HCEC 1CT (cell line): ENCODE measurements at places on chromosomes 5 and 9.

GRCh38 chr5:33675958-33676464 is 215.8 kb downstream of the ADAMTS12 start:
- DNase-seq, result no peak

DNA sequence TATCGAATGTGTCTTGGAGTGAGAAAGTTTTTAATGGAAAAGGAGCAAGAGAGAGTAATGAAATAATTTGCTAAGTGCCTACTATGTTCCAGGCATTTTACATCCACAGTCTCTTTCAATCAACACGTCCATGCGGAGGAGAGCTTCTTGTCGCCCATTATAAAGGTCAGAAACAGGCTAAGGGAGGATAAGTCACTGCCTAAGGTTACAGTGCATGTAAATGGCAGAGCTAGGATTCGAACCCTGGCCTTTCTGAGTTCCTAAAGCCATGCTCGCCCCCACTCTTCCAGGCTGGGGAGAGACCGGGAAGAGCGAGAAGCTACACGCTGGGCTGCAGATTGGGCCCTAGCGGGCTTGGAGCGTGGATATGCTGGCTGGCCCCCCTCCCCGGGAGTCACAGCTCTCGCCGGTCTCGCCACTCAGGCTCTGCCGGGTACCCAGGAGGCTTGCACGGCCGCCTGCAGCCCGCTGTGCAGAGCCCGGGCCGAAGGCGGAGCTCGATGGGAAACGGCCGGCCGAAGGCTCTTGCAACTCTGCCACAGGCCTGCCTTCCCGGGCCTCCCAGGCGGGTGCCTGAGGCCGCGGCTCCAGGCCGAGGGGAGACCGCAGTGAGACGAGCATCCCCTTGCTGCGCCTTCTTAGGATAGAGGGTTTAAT is 775 bp upstream of the LHX2 start:
- no peak for DNase-seq

DNA sequence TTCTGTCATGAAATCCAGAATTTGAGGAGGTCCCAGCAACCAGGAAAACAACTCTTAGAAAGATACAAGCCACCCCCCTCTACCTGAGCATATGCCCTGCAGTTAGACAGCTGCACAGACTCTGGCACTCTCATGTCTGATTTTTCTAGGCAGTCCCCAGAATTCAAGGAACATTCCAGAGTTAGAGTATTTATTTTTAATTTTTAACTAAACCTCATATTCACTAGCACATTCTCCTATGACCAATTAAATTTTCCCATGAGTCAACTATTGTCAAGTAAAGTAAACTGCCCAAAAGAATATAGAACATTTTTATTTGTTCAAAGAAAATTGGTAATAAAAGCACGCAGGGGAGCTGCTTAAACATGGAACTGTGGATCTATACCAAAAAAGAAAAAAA is 490.5 kb upstream of the SEMA6A start:
- no peak for DNase-seq

DNA sequence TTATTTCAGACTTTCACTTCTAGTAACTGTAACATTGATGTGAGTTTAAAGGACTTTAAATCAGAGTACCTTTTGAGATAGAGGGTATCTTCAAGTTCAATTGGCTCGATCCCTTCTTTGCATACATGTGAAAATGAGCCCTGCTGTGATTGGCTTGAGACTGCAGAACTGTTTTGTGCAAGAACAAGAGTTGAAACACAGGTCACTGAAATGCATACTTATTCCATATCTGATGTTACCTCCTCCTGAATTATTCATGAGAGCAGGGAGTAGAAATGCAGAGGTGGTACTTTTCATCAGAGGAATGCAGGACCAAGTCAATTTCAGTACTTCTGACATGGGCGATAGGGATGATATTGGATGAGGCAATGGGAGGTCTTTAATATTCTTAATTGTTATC is 459.5 kb downstream of the TLR4 start:
- no peak for DNase-seq

DNA sequence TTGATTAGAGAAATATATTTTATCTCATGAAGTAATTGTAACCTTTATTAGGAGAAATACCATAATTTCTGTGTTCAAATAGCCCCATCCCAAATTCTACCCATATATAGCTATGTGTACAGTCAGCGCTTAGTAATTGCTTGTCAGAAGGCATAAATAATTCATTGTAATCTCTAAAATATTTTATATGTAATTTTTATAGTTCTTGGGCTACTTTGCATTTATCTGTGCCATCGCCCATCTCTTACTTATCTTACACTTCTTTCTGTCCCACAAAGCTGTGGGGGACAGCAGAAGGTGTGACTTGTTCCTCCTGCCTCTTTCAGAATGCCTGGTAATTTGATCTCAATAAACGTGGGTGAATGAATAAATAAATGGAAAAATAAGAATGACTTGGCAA is 5.5 kb downstream of the ADAMTSL1 start:
- peak; percentile 86 for DNase-seq

DNA sequence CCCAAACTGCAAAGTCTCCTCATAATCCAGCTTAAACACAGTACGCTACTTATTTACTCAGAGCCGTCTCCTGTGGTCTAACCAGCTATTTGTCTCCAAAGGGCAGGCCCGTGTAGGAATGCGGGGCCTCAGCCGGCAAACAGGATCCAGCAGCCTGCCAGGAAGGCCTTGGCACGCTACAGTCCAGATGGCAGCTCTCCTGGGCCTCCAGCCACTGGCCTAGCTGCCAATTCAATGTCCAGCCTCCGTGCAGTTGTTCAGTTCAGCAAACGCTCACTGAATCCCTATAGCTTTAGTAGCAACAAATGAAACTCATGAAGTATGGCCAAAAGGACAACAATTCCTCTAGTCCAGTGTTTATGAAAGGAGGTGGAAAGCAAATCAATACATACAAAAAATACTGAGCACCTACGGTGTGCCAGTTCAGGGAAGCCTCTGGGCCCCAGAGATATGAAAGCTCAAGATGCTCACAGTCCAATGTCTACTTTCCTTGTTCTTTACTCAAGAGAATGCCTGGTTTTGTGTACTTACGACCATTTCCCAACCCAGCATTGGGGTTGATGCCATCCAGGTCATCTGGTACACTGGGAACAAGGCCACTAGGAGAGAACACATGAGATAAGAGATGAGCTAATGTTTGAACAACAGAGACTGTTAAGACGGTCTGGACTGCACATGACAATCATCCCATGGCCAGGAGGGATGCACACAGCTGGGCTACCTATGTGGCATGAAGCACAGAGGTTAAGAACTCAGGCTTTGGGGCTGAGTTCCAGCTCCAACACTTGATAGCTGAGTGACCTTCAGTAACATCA is 8.3 kb downstream of the CDK5RAP2 start:
- no peak for DNase-seq

- peak; percentile 84 for DNase-seq
These were observed 51.5 kb downstream of the SHOC1 start for GRCh38 chr9:111743275-111743674.

GRCh38 chr5:126527892-126528291 is 67.1 kb downstream of the ALDH7A1 start:
- DNase-seq, result peak; percentile 72

GRCh38 chr5:135357685-135358084 is 41.3 kb downstream of the MACROH2A1 start:
- DNase-seq, result no peak

GRCh38 chr5:125109293-125109692 is 362.9 kb upstream of the ZNF608 start:
- DNase-seq, result no peak

DNA sequence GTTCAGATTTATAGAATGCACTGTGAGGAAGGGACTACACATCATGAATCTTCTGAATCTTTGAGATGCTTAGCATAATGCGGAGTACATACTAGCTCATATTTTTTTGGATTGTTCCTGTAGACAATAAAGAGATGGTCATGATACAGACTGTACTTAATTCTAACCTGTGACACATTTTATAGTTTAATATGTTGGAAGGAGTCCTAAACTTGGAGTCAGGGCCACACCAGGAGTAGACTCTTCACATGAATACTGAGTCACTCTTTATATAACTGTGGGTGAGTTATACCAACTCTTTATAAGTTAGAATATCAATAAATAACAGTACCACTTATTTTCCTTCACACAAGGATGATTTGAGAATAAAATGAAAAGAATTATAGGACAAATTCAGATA is 16.9 kb downstream of the C9orf85 start:
- DNase-seq, result peak; percentile 54

GRCh38 chr9:110671849-110672248 is 3.3 kb downstream of the MUSK start:
- DNase-seq, result no peak

- no peak for DNase-seq
These were observed 104.9 kb downstream of the KLHL3 start for GRCh38 chr5:137630972-137631370.

DNA sequence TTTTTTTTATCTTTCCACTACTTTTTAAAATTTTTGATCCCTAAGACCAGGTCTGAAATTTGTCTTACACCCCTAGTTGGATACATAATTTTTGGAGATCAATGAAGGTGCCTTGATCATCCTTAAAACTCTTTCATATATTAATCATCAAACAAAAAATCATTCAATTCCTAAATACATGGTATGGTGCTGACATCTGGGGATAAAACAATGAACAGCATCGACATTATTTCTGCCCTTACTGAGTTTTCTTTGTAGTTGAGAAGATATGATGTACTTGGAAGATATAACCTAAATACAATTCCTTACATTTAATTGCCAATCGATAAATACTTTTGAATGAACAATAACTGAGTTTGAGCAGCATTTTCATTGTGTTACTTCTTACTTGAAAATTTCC is 18.3 kb downstream of the SPINK9 start:
- no peak for DNase-seq

DNA sequence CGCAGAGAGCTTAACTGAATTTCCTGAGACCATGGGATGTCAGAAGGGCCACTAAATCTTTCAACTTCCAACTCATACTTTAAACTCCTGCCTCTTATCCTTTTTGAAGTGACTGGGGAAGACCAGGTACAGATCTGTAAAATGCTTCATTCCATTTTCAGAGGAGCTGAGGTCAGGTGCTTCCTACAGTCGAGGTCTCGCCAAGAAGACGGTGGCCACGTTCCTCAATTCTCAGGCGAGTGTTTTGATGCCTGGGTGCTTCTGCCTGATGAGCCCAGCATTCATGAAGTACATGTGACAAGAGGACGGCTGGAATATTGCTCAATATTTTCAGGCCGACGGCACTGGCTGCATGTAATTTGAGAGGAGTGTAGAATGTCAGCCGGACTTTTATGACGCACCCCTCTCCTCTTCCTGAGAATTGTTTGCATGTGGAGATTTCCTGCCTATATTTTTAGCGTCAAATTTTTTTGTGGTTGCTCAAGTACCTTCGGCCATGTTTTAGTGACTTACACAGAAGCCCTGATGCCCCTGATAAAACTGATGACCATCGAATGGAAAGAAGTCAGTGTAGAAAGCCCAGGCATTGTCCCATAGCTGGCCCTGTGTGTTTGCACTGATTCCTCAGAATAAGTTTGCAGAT is 38.8 kb upstream of the GLRX start:
- DNase-seq, result peak; percentile 100

- DNase-seq, result peak; percentile 41
These were observed 483 bp downstream of the G3BP1 start for GRCh38 chr5:151772029-151772845.

DNA sequence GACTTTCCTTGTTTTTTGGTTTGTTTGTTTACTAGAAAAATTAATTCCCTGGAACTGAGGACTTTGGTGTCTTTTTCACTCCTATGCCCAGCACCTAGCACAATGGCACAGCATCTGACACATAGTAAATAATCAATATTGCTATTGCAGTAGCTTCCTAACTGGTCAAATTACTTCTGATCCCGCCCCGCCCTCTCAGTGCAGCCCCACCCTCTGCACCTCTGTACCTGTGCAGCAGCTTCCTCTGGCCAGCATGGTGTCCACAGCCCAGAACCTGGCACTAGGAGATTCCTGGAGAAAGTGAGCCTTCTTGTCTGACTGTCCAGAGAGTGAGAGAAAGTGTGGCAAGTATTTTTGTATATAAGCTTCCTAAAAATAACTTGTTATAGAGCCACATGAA is 343.2 kb downstream of the ZNF608 start:
- DNase-seq, result no peak

DNA sequence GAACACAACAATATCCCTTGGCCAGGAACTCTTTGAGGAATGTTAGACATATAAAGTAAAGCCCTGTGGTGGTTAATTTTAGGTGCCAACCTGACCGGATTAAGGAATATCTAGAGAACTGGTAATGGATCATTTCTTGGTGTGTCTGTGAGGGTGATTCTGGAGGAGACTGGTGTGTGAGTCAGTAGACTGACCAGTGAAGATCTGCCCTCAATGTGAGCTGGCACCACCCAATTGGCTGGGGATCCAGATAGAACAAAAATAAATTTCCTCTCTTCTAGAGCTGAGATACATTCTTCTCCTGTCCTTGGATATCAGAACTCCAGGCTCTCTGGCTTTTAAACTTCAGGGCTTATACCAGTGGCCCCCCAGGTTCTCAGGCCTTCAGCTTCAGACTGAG is 56.2 kb upstream of the TNPO1 start:
- peak; percentile 42 for DNase-seq

DNA sequence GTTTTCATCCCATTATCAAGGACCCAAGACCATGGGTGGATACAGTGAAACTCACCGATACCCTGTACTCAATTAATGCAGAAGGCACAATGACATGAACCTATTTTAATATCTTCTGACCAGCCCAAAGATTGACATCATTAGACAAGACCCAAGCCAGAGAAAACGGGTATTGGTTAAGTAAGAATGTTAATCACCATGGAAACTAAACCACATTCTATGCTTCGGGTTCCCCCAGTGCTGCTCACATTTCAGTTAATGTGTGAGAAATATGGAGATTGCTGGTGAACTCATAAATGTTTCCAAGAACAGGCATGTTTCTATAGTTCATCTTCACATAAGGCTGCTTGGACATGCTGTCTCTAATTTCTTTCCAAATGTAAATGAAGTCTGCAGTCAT is 77.0 kb downstream of the IRX2 start:
- DNase-seq, result no peak

- peak; percentile 14 for DNase-seq
These were observed 16.4 kb upstream of the FST start for GRCh38 chr5:53463909-53464621.
